ENCODE measurements at places on chromosomes 16 and 17.

- DNase-seq = no peak
Measured at GRCh38 chr17:28385406-28385805, 13.9 kb downstream of the SARM1 start.

DNA sequence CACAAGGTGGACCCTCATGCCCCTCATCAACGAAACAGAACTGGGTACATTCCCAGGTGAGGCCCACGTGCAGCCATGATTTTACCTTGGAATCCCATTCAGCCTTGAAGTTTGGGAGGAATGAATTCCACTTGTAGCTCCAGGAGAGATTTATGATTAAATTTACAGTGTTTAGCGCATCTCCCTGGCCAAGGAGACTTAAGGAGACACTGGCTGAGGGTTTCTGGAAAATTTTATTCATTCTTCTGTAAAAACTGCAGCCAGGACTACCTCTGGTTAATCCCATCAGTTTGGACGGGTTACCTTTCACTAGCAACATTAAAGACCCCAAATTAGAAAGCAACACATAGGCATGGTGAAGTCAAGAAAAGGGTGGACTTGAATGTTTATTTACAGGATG lies 87.2 kb upstream of the SMURF2 start:
- DNase-seq = no peak

DNA sequence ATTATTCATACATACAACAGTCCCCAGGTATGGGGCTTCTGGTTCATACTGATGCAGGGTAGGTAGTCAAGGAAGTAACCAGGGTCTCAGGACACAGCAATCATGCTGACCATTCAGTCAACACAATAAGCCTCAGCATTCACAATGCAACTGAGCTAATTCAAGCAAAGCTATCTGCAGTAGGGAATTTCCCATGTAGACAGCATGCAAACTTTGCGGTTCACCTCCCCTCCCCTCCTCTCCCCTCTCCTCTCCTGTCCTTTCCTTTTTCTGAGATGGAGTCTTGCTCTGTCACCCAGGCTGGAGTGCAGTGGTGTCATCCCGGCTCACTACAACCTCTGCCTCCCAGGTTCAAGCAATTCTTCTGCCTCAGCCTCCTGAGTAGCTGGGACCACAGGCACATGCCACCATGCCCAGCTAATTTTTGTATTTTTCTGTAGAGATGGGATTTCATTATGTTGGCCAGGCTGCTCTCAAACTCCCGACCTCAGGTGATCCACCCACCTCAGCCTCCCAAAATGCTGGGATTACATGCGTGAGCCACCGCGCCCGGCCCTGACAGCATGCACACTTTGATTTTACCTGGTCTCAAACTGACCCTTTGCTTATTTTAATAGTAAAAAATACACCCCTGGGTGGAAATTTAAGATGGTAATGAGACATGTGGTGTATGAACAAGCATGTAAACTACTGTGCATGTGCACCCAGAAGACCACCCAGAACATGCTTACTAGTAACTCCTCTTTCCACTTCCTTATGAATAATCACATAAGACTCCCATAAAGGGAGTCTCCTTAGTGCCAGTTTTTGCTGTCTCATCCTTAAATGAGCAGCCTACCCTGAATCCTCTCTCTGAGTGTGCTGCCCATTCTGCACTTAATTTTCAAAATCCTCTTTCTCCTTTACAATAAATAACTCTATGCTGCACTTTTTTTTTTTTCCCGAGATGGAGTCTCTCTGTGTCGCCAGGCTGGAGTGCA lies 9.3 kb upstream of the RNF135 start:
- DNase-seq = no peak

- no peak for DNase-seq
Measured at GRCh38 chr17:21283482-21284318, 811 bp upstream of the MAP2K3 start.

GRCh38 chr17:48727415-48728175 lies 955 bp downstream of the HOXB13 start:
- no peak for DNase-seq

DNA sequence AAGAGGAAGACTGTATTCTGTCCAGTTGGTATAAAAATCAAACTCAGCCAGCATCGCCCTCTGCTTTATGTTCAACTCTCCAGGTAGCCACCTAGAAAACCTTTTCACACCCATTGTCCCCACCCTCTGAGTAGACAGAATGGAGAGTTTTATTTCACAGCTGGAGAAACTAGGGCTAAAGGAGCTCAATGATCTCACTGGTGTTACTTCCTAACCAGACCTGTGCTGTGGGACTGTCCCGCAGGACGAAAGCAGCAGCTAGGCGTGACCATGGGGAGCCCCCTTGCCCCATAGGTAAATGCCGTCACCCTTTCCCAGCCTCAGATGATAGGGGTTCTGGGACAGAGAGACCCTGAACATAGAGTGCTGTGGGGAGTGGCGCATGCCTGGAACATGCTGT lies 67.7 kb downstream of the CYLD start:
- DNase-seq = no peak

DNA sequence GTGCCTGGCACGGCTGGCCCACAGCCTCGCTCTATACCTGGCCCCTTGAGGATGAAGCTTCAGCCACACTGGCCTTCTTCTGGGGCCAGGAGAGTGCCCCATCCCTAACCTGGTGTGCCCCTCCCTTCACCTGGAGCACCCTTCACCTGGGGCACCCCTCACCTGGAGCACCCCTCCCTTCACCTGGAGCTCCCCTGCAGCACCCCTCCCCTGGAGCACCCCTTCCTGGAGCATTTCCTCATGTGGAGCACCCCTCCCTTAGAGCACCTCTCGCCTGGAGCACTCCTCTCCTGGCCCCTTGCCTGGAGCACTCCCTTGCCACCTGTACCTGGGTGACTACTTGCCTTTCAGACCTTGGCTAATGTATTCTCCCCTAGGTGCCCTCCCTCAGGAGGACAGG lies 2.4 kb upstream of the FBXL16 start:
- no peak for DNase-seq

- no peak for DNase-seq
Measured at GRCh38 chr17:82188001-82188961, 24.4 kb downstream of the CCDC57 start.

- no peak for DNase-seq
Measured at GRCh38 chr17:65434251-65434650, 127.2 kb downstream of the AXIN2 start.

- no peak for DNase-seq
Measured at GRCh38 chr17:81551458-81552243, 502 bp downstream of the FAAP100 start.

DNA sequence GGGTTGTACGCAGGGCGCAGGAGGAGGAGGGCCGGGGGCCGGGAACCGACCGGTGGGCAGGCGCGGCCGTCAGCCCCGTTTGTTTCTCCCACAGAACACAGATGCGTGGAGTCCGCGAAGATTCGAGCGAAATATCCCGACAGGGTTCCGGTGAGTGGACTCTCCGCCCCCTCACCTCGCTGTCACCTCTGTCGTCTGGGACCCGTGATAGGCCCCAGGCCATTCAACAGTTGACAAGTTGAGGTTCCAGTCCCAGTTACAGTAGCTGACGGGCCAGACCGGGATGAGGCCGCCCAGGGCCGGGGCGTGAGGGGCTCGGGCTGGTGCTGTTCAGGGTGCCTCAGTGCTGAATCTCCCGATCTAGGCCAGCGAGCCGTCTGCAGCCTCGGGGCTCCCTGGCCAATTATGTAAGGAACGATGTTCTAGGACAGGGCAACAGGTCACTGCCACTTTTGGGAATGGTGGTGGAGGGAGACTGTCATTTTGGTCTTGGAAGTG lies 628 bp downstream of the GABARAPL2 start:
- DNase-seq = no peak

GRCh38 chr17:76122431-76123190 lies 18.4 kb downstream of the FOXJ1 start:
- DNase-seq = no peak

GRCh38 chr17:77316191-77316641 lies 175.4 kb downstream of the SEC14L1 start:
- DNase-seq = no peak

- no peak for DNase-seq
Measured at GRCh38 chr17:54891176-54891821, 9.4 kb upstream of the TOM1L1 start.

DNA sequence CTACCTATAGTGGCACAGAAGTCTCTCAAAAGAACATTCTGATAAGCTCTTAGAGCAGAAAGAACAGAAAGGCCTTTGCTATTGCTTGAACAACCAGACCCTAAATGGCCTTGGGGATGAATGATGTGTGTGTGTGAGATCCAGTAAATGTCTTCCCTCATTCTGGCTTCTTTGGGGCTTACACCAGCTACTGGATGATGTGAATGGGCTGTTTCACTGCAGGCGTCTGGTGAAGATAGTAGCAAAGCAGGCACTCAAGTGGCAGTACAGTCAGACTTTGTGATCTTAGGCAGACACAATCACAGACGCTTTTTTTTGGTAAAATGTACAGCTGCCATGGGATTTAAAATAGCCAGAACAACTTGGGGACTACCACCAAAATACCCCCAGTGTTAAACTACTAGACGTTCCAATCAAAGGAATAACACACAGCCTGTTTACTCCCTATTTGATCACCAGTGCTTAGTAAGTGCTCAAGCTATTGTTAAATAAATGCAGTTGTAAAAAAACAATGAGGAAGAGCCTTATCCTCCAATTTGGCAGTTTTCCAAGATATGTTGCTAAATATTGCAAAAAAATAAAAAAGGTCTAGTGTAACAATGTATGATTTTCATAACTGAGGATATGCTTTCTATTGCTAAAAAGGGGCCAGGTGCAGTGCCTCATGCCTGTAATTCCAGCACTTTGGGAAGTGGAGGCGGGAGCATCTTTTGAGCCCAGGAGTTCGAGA lies 17.9 kb downstream of the NDUFAB1 start:
- DNase-seq = no peak

DNA sequence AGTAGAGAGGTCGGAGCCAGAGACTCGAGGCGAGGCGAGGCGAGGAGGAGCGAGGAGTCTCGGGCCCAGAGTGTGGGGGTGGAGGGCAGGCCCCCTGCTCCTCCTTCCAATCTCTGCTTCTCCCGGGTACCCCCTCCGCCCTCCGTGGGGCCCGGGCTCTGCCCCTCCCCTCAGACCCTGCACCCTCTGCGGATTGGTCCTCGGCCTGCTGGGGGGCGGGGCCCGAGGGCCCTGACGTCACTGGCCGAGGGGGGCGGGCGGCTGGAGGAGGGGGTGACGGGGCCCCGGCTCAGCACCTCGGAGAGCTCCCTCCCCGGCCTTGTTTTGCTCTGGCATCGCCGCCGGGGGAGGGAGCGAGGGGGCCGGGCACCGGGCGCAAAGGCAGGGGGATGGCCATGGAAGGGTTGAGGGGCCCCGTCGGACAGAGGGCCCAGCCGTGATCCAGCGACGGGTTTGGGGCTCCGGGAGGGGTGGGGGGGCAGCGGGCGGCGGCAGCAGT lies at the start of gene RUNDC3A:
TSS of gene RUNDC3A (plus strand) at position 282 of the 499 bp plus-strand sequence. CDS start 232 bp downstream, outside the sequence.
- peak; percentile 85 for DNase-seq

- DNase-seq = no peak
Measured at GRCh38 chr16:72588551-72588950, 416.6 kb upstream of the PMFBP1 start.

- no peak for DNase-seq
Measured at GRCh38 chr16:72501739-72502593, 330.0 kb upstream of the PMFBP1 start.

GRCh38 chr16:88642881-88643643 lies 4.7 kb downstream of the IL17C start:
- DNase-seq = no peak

DNA sequence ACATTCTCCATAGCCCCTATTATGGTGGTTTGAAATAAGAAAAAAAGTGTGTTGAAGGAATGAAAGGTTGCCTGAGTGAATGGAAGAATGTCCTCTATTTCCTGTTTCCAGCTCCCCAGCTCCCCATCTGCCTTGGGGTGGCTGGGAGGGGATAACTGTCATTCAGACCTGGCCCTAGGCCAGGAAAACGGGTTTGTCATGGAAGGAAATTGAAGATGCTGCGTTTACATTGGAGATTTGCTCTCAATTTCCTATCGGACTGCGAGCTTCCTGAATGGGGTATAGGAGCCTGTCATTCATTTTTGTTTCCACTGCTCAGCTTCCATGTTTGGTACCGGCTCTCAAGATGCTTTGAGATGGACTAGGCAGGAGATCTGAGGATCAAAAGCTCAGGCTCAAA lies 2.2 kb upstream of the FZD2 start:
- DNase-seq = no peak

DNA sequence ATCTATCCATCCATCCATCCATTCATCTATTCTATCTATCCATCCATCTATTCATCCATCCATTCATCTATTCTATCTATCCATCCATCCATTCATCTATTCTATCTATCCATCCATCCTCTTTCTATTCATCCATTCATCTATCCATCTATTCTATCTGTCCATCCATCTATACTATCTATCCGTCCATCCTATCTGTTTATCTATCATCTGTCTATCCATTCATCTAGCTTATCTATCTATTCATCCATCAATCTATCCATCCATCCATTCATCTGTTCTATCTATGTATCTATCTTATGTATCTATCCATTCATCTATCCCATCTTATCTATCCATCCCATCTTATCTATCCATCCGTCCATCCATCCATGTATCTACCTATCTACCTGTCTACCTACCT lies 8.8 kb downstream of the RNF213 start:
- DNase-seq = no peak

DNA sequence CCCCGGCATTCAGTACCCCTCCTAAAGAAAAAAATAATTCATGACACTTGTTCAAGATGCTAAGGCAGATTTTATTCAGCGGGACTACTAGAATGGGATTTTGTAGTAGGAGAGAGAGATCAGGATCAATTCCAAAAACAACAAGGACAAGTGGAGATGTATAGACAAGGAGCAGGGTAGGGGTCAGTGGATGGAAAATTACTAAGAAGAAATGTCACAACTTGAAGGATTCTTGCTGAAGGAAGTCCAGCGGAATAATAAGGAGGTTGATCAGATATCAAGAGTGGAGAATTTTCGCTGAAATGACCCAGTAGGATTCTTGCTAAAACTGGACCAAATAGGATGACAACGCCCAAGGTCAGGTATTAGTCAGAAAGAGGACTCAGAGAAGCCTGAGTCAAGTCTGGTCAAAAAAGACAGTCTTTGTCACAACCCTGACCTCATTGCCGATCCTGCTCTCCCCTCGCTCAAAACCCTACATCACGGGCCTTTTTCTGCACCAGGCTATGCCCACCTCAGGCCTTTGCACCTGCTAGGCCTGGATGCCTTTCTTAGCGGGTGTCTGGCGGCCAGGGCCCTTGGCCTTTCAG lies 36.9 kb downstream of the MMD start:
- DNase-seq = no peak
